ENCODE measurements at places on chromosomes 1 and 21.

GRCh38 chr1:58619286-58620054, 42.4 kb upstream of the TACSTD2 start:
- no peak for DNase-seq

DNA sequence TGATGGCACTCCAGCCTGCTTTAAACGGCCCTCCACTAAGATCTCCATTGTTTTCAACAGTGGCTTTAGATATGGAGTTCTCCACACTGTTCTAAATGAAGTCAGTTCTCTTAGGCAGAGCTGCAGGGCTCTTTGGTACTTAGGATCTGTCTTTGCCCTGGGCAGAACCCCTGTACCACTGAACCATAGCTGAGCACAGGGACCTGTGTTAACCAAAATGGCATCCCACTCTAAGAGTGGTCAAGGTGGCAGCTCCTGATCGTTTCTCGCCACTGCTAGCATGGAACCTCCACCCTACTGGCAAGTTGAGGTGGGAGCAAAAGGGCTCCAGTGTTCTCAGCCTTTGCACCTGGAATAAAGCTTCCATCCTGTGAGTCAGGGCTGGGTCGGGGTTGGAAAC, 186.7 kb downstream of the TM2D1 start:
- DNase-seq, result no peak

- no peak for DNase-seq
Observed at GRCh38 chr1:174812656-174813055, 187.1 kb upstream of the CACYBP start.

GRCh38 chr1:51584021-51584420, 32.9 kb upstream of the OSBPL9 start:
- no peak for DNase-seq

DNA sequence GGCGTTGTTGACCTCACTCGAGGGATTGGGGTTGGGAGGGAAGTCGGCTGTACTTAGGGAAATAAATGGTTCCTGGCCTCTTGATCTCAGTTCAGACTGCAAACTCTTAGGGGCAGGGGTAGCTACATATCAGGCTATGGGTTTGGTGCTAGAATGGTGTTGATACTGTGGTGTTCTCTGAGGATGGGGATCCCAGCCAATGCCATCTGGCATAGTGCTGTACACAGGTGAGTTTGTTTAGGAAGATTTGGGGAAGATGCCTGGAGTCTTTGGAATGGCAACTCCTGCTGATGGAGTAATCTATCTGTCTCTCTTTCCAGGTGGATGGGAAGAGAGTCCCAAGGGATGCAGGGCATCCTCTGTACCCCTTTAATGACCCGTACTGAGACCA, 14.3 kb upstream of the NASP start:
- DNase-seq, result no peak

GRCh38 chr1:24688621-24689195, 45.6 kb downstream of the SRRM1 start:
- peak; percentile 27 for DNase-seq

GRCh38 chr1:61425040-61425439, 299.9 kb downstream of the TM2D1 start:
- no peak for DNase-seq

DNA sequence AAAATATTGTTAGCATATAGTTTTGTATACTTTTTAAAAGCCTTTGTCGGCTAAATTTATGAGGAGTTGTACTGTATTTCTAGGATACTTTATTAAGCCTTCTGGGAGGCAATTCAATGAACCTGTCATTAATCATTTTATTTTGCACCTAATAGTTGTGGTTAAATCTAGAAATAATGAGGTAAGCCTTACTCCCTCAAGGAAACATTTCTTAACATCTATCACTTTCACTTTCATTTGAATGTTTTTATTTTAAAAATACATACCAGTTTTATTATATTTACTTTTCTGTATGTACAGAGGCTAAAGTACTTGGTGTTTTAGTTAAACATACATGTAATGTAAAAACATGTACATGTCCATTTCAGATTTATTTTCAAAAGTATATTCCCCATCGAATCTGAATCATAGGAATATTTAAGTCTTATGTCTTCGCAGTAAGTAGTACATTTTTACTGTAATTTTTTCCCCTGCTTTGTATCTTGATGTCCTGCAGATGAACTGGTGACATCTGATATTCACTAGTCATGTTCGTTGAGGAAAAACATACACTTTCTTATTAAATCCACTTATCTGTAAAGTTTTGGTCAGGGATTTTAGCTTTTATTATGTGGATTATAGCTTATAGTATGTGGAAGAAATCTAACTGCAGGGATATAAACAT, 82.8 kb downstream of the DISP1 start:
- no peak for DNase-seq

DNA sequence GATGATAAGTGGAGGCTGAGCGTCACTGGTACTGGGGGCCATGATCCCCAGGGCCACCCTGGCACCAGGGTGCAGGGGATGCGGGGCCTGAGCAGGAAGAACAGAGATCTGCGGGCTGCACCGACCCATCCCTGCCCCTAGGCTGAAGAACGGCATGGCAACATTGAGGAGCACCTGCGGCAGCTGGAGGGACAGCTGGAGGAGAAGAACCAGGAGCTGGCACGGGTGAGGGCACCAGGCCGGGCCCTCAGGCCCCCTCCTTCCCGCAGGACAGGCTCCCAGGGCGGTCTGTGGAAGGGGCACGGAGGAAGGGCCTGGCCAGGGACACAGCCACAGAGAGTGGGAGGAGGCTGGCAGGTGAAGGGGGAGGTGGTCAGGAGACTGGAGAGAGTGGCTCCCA, 21.8 kb downstream of the PPFIA4 start:
- no peak for DNase-seq

DNA sequence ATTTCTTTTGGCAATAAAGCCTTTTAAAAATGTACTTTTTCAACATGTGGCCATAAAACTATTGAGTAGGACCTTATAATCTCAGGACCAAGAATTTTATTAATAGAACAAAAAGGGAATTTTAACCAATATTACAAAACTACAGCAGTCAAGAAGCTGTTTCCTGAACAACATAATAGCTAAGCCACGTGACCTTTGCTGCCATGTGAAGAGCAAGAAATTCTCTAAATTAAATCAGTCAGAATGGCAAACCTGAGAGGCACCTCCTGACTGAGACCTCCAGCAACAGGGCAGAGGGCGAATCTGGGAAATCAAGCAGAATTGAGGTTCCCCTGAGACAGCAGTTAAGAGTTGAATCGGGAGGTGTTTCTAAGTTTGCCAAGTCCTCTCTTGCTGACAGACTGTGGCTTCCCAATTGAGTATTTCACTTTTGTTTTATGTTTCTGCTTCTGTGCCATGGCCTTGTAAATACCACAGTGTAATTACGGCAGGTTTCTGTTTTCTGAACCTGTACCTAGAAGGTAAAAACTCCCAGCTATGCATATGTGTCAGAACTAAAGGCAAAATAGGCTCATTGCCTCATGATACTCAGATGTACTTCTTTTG, 358.4 kb downstream of the NTNG1 start:
- no peak for DNase-seq

DNA sequence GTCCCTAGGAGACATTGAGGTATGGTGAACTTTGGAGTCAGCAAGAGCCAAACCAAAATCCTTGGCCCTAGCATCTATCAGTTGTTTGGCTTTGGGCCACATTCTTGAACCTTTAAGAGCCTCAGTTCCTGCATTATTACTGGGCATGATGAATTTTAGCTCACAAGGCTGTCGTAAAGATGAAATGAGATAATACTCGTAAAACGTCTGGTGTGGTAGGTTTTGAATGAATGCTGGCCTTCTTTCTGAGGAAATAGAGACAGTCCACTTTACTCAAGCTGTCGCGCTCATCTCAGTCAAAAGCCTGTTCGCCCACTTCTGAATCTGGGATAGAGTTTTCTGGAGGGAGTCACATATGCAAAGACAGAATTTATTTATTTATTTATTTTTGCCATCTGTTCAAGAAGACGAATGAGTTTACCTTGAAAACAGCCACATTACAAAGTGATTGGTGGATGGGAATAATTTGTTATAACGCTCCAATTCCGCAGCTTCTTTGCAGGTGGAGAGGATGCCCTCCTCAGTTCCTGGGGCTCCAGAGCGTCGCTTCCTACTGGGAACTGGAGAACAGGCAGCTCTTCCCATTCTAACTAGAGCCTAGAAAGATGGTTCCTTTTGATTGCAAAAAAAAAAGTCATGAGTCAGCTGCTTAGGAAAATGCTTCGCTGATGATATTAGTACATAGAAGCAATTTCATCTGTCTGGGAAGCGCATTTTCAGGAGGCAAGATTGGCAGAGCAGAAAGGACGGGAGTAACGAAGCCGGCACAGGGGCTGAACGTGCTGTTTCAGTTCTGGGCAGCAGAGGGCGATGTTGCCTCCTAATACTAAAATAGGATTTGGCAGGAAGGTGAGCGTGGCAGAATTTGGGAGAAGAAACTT, 49.9 kb upstream of the CYP2J2 start:
- peak; percentile 21 for DNase-seq

GRCh38 chr1:220741825-220742224, 6.3 kb upstream of the MTARC2 start:
- no peak for DNase-seq

DNA sequence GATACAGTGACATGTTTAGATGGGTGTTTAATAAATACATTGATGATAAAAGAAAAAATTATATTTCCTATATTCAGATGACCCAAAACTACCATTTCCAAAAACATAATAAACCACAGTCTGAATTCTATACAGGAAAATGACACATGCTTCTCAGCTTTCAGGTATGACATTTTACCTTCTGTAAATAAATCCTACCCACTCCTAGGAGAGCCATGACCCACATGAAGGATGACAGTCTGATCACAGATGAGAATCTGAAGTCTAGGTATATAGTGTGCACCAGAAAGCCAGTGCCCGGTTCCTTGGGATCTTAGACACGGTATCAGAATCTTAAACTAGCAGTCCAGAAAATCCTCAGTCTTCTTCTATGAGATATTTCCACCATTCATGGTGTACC, 3.7 kb upstream of the GJA9 start:
- DNase-seq, result no peak
